Activated CD4-positive, alpha-beta T cell treated with anti-CD3 and anti-CD28 coated beads for 48 hours (primary cell): ENCODE measurements at places on chromosomes 16 and 17.

GRCh38 chr16:86732621-86733295 lies 154.4 kb downstream of the FOXL1 start:
- DNase-seq = no peak

DNA sequence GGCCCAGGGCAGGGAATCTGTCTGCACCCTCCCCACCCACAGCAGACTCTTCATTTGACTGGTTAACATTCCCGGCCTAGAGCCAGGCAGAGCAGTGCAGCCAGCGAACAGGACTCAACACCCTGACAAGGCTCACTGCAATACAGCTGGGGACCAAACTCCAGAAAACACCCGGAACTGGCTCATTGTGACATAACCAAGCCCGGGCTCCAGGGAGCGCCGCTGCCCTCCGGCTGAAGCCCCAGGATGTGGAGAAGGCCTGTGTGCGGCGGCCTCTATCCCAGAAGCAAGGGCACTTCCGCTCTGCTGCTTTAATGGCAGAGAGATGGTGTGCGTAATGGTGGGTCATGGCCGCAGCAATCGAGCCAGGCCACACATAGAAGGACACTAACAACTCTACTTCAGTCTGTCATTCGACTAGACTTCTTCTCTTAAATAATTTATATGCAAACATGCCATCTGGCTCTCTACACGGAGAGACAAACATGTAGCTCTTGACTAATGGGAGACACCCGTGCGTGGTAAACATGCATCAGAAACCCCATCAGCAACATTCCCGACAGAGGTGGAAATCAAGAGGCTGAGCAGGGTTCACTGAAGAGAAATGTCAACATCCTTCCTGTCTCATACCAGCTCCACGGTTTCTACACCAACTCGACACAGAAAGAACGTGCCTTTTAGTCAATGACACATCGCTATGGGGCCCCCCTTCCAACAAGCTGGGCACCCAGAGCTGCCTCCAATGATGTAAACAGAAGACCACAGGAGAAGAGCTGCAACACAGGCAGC lies 18.0 kb downstream of the KLHDC4 start:
- no peak for DNase-seq

DNA sequence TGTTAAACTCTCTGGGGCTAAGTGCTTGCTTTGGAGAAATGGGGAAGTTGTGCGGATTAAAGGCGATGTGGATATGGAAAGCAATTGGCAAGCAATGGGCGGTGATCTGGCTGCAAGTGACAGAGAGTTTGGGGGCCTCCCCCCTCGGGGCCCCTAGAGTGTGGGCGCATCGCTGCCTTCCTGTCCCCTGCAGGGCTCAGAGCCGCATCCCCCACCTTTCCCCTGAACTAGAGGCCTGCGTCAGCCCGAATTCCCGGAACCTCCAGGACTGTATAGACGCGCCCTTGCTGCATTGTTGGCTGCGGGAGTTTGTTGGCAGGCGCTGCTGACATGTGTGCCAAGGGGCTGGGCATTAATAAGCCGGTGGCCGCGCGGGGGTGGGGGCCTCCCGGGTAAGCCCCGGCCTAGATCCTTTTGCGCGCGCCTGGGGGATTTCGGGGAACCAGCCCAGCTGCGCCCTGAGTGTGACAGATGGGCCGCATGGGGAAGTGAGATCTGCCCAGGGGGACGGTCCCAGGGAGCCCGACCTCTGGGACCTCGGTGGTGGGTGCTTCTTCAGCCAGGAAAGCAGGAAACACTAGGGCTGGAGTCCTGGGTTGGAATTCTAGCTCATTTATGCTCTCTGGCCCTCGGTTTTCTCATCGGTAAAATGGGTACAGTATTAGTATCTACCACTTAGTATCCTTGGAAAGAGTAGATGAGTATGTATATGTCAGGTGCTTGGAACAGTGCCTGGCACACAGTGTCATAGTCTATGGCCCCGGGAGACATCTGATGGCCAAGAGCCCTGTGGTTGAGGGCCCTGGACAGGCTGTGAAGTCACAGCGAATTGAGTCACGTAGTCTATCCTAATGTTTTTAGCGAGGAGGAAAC lies 1.0 kb downstream of the EEF2K start:
- peak; percentile 81 for DNase-seq

GRCh38 chr17:75842963-75843576 lies 1.1 kb downstream of the UNC13D start:
- DNase-seq = peak; percentile 55

GRCh38 chr16:79089735-79090284 lies 510.7 kb downstream of the MAF start:
- peak; percentile 77 for DNase-seq

DNA sequence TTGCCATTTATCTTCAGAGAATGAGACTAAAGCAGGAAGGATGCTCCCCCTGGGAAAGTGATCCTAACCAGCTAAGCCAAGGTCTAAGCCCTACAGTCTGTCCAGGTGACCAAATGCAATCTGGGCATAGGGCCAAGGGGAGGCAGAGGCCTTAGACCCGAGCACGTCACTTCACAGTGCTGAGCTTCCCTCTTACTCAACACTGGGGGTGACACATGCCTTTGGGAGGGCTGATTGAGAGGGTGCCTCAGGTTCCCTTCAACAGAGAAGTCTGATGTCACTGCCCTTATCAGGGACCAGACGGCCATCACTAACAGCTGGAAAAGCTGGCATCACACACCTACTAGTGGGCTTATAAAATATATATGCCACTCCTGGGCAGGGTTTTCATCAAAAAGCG lies 4.0 kb downstream of the CIAO2B start:
- no peak for DNase-seq

GRCh38 chr17:72334205-72334604 lies 213.4 kb downstream of the SOX9 start:
- DNase-seq = no peak

DNA sequence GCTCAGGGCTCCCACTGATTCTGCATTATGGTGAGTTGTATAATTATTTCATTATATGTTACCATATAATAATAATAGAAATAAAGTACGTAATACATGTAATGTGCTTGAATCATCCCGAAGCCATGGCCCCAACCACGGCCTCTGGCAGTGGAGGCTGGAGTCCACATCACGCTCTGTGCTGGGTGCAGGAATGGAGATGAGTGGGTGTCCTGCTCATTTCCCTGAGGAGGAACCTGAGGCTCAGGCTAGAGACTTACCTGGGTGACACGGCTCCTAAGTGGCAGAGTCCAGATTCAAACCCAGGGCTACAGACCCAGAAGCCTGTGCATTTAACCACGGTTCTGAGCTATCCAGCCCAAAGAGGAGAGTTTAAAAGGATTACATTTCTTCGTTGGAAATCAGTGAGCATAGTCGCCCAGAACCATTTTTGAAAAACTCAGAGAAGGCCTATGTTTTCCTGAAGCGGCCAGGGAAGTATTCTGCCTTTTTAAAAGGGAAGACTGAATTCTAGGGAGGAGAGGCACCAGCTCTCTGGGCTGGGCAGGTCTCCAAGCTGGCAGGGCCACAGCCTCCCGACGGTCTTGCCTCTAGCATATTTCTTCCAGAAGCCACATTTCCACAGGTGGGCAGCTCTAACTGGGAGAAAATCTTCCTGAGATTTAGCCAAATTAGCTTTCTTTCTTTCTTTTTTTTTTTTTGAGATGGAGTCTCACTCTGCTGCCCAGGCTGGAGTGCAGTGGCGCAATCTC lies 6.7 kb downstream of the IL4R start:
- DNase-seq = no peak

DNA sequence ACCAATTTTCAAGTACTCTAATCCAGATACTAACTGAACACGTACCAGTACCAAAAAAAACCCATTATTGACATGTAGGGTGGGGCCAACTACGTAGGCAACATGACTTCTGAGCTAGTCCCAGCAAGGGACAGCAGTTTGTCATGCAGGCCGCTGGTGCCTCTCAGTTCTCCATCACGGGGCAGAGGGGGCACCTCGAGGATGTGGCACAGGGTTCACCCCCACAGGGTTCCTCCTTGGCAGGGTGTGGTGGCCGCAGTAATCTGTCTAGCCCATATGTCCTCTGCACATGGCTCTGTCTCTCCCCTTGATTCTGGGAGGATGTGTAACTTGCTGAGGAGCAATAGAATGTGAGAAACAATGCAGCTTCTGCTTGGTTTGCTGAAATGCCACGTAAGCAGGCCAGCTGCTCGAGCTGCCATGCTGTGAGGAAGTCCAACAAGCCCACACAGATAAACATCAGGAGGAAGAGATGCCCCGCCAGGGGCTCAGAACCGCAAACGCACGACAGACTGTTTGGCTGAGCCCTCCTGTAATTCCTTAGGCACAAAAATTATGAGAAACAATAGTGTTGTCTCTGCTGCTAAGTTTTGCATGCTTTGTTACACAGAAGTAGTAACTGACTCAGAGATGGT lies 62.4 kb downstream of the NT5M start:
- DNase-seq = no peak

DNA sequence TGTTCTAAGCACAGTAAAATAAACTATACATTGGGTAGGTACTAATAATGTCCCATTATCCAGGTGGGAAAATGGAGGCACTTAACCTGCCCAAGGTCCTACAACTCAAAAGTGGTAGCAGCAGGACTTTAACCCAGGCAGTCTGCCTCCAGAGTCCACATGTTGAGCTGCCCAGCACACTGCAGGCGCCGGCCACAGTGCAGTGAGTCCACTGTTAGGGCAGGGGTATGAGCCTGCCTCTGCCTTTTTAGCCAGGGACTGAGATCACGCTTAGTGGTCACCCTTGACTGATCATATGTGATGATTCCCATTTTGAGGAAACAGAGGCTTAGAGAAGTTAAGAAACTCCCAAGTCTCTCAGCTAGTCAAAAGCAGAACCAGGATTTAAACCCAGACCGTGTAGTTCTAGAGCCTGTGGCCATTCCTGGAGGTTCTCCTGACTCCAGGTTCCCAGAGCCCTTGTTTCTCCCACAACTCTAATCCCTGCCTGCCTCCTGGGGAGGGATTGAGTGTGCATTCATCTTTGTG lies 8.4 kb downstream of the CES1 start:
- no peak for DNase-seq

DNA sequence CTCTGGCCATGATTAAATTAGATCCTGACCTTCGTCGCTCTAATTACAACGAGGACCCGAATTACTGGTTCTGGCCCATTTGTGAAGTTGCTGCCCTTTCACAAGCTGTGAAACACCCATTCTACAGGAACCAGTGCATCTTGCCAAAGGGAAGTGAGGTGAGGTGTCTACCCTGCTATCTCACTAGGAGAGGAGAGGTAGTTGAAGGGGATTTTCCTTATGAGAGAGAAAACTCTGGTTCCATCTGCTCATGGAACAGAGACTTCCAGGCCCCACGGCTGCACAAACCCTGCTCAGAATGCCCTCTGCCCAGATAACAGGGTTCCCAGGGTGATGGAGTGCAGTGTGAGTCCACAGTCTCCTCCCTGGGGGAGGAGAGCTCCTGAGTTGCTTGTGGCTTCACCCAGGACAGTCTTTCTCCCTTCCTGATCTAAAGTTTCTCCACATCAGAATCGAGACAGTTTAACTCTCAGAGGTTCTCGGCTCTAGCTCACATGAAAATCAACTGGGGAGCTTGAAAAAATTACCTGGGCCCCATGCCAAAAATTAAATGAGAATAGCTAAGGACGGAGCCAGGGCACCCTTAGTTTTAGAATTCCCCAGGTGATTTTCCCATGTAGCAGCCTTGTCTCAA lies 7.8 kb upstream of the SSTR2 start:
- DNase-seq = no peak

DNA sequence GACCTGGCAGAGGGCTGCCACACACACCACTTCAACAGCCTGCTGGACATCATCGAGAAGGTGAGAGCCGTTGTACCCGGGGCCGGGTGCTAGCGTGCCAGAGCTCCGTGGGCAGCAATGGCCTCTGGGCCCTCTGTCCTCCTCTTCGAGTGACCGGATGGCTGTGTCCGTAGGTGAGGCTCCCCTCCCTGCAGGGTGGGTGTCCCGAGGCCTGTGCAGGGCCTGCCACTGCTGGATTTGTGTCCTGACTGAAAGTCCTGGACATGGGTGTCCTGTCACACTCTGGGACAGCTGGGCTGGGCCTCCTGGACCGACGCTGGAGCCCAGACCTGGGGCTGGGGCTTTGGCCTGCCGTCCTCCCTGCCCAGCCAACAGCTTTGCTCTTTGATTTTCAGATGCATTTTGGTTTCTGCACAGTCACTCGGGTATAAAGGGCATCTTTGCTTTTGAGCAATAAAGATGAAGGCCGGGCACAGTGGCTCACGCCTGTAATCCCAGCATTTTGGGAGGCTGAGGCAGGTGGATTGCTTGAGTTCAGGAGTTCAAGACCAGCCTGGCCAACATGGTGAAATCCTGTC lies 16.7 kb downstream of the TSC2 start:
- DNase-seq = no peak

GRCh38 chr17:58329035-58329809 lies 627 bp upstream of the TSPOAP1 start:
- DNase-seq = peak; percentile 93

- DNase-seq = no peak
These were observed 4.2 kb downstream of the FOXC2 start for GRCh38 chr16:86570558-86571529.

- peak; percentile 100 for DNase-seq
These were observed at the start of gene EIF5A for GRCh38 chr17:7306911-7307685. TSS of gene EIF5A (plus strand) at chr17:7307628. CDS start at chr17:7309636, 2,008 bp downstream.

GRCh38 chr17:8532021-8532420 lies 96.3 kb downstream of the NDEL1 start:
- DNase-seq = no peak

GRCh38 chr16:83389751-83390150 lies 418.0 kb upstream of the HSBP1 start:
- DNase-seq = no peak

- no peak for DNase-seq
These were observed 14.2 kb upstream of the SLC6A2 start for GRCh38 chr16:55641430-55642056.

DNA sequence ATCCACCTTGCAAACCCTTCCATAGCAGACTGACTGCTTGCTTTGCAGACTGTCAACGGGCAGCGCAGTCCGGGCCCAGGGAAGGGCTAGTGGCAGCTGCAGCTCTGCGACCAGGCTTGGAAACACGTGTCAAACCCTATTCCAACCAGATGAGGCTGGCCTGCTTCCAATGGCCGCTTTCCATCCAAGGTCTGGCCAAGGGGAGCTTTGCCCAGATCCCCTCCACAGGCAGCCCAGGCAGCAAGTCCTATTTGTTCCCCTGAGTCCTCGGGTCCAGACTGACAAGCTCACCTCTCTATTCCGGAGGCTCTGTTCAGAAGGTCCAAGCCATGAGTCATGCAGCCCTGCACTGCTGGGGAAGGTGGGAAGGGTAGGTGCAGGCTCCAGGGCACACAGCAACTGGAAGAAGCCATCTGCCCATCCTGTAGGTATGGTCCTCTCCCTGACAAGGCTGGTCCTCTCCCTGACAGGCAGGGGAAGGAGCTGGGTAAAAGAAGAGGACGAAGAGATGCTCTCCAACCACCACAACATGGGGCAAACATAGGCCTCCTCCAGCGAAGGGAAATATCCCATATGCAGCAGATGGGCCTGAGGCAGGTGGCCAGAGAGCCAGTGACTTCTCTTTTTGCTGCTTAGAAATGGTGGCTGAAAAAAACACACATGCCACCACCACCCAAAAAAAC lies 22.6 kb upstream of the AXIN2 start:
- no peak for DNase-seq
